SW 1271 (cell line): ENCODE measurements at places on chromosomes 11 and 22.
A peak's percentile ranks its signal among the peaks of the same experiment; 100 is the strongest.

GRCh38 chr11:125433454-125434121, 62.5 kb downstream of the FEZ1 start:
- no peak for DNase-seq

GRCh38 chr11:126619516-126619915, 264.0 kb downstream of the ST3GAL4 start:
- no peak for DNase-seq

DNA sequence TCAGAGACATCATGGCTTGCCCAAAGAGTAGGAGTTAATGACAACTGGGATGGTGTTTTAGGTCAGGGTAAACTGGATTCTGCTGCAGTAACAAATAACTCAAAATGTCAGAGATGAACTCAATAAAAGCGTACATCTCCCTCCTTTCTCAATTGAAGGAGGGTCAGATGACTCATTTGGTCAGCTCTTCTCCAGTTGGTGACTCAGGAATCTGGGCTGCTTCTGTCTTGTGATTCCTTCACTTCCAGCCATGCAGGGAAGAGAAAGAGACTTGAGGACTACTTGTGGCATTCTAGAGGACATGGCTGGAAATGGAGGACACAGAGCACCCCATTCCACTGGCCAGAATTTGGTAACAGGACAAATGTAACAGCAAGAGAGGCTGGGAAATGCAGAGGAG, 3.2 kb upstream of the SYT13 start:
- no peak for DNase-seq

- DNase-seq: peak; percentile 1
These were observed 31.2 kb downstream of the MTMR3 start for GRCh38 chr22:29914165-29914564.

DNA sequence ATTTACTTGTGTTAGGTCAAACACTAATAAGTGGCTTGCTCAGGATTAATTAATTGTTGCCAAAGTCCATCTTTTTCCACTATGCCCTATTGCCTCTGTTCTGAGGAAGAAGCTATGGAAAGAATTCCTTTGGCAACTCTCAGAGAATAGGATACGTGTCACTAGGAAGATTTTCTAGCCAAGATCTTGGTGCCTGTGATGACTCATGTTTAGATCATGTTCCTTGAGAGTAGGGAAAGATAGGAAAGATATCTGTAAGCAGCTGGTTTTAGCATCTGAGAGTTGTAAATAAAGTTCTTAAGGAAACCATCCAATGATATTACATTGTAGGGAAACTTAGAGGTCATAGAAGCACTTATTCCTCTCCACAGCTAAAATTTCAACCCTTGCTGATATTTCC, 15.7 kb downstream of the SLN start:
- DNase-seq: peak; percentile 96

GRCh38 chr11:97356144-97356543, 966.3 kb downstream of the JRKL start:
- no peak for DNase-seq

DNA sequence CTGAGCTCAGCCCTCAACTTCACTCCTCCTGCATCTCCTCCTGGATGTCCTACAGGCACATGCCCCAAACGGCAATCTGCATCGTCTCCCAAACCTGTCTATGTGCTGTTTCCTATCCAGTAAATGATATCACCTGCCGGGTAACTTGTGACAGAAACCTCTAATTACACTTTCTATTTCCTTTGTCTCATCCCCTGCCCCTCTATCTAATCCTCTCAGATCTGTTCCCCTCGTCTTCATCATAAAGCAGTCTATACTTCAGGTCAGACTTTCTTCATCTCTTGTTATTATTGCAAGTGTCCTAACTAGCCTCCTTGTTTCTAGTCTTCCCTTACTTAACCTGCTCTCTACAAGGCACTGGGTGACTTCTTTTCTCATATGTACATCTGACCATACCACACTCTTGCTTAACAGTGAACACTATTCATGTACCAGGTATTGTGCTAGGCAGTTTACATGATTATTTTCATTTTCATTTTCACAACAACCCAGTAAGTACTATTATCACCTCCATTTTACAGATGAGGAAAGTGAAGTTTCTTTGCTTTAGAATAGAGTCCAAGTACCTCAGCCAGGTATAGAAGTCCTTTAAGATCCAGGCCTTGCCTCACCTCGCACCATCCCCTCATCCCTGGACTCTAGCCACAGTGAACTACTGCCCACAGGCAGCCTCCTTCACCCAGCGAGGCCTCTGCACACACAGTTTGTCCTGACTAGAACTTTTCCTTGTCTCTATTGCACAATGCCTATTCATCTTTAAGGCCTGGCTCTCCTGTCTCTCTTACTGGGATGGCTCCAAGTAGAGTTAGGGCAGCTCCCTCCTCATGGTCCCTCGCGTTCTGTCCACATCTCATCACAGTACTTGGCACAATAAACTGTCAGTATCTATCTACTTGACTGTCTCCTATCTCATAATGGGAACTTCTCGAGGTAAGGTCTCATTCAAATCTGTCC, 22.1 kb upstream of the UCP3 start:
- no peak for DNase-seq

- no peak for DNase-seq
These were observed 5.1 kb downstream of the FAM118A start for GRCh38 chr22:45314786-45315185.

DNA sequence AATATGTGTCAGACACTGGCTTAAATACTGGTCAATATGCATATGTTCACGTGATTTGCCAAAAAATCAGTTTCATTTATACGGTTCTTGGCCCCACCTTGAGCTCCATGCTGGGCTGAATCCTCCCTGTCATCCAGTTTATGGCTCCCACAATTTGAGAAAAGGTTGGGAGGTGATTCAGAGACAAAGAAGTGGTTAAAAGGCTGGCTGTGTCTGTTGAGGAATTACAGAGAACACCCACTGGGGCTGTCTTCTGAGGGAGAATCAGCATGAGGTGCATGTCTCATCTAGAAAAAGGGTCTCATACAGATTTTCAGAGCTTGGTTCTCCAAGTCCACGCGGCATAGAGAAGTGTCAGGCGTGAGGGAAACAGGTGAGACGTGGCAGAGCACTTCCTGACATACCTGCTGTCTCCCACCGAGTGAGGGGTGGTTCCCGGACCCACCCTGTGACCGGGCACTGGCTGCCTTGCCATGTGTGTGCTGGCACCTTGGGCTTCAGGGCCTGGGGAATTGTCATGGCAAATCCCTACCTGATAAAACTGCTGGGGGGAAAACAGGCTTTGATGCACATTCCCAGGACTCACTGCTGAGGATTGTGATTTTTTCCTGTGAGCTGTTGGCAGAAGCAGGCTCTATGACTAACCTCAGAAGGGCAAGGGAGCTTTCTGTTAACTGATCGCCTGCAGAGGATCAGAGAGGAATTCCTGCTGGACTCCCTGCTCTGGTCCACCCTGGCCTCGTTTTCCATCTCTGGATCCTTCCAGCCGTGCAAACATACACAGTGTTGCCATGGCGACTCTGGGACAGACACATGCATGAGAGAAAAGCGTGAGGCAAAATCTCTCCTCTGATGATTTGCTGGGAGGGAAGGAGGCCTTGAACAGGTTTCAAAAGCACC, 223.6 kb downstream of the ADAMTS15 start:
- DNase-seq: peak; percentile 22

GRCh38 chr11:130023204-130023603, 20.6 kb upstream of the PRDM10 start:
- no peak for DNase-seq

DNA sequence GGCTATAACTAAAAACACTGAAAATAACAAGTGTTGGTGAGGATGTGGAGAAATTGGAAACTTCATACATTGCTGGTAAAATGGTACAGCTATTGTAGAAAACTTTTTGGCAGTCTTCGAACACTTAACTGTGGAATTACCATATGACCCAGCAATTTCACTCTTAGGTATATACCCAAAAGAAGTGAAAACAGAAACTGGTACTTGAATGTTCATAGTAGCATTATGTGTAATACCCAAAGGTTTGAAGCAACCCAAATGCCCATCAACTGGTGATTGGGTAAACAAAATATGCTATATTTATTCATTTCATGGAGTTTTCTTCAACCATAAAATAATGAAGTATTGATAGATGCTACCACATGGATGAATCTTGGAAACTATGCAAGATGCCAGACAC, 40.8 kb upstream of the FTH1 start:
- DNase-seq: no peak

- DNase-seq: no peak
These were observed 195.9 kb downstream of the BCR start for GRCh38 chr22:23376256-23376655.

DNA sequence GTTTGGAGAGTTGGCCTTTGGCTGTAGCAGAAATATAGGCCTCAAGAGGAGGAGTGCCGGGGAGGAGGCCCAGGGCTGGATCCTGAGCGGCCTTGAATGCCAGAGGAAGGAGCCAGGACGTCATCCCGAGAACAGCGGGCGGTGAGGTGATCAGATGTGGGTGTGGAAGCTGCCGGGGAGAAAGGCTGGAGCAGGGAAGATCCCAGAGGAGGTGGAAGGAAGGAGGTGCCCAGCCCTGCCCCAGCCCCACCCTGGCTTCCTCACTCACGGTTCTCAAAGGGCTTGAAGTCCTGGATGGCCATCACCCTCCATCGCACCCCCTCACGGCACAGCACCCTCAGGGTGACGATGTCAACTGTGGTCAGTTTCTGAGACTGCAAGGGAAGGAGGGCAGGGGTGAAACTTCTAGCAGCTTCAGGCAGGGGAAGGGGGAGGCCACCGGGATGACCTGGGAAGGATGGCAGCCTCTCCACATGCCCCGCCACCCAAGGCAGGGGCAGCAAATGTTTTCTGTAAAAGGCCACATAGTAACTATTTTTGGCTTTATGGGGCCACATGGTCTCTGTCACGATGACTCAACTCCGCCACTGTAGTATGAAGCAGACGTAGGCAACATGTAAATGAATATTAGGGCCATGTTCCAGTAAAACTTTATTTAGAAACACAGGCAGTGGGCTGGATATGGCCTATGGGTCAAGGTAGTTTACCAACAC, 10.7 kb downstream of the IL2RB start:
- no peak for DNase-seq

- no peak for DNase-seq
These were observed 63.0 kb upstream of the TTLL12 start for GRCh38 chr22:43249789-43250471.

- no peak for DNase-seq
These were observed 1455.1 kb downstream of the TBC1D22A start for GRCh38 chr22:48217596-48217995.

GRCh38 chr11:2525166-2525861, 80.5 kb downstream of the KCNQ1 start:
- DNase-seq: no peak

DNA sequence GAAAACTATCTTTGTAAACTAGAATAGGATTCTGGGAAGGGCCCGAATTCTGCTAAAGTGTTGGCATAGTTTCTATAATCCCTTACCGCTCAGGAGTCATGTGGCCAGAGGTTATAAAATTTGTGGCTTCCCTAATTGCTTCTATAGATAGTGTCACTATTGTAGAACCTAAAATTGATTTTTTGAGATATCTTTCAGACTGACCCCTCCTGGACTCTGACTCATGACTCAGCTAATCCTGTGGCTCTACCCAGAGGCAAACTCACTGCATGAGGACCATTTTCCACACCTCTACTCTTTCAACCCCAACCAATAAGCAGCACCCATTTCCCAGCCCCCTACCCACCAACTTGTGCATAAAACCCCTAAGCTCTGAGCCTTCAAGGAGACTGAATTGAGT, 61.8 kb upstream of the PRSS23 start:
- DNase-seq: no peak

GRCh38 chr22:48301421-48301820, 1526.3 kb downstream of the BRD1 start:
- DNase-seq: no peak

- DNase-seq: no peak
These were observed 32.7 kb downstream of the PRDM10 start for GRCh38 chr11:129969920-129970319.

GRCh38 chr11:133559833-133560471, 27.7 kb upstream of the OPCML start:
- no peak for DNase-seq

GRCh38 chr11:16977136-16977993, 36.8 kb downstream of the PLEKHA7 start:
- DNase-seq: no peak

DNA sequence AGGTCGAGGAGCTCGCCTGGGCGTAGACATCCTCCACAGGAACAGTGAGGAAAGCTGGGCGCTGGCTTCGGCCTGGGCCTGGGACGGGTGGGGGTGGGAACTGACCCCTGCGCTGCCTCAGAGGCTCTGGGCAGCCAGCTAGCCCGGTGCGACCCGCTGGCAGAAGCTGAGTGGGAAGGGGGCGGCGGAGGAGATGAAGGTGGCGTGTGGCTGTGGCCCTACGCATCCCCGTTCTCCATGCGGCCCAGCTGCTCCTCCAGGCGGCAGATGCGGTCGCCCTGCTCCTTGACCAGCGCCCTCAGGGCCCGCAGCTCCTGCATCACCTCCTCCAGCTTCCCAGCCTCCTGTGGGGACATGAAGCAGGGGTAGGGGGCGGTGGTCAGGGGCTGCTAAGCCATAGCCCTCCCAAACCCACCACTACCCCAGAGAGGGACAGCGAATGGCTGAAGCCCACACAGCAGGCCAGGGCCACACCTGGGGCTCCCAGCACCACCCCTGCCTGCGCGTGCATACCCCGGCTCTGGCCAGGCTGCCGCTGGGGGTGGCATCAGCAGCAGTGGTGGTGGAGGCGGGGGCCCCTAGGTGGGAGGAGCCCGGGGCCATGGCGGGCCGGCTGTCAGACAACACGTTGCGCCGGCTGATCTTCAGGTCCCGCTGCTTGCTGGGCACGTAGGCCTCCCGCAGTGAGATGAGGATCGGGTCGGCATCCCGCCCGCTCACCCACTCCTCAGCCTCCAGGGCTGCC, 848 bp upstream of the PTPRCAP start:
- DNase-seq: no peak

GRCh38 chr11:72607496-72607895, 66.7 kb downstream of the PDE2A start:
- DNase-seq: no peak

GRCh38 chr11:43907028-43907975, 26.7 kb downstream of the ALKBH3 start:
- DNase-seq: no peak

DNA sequence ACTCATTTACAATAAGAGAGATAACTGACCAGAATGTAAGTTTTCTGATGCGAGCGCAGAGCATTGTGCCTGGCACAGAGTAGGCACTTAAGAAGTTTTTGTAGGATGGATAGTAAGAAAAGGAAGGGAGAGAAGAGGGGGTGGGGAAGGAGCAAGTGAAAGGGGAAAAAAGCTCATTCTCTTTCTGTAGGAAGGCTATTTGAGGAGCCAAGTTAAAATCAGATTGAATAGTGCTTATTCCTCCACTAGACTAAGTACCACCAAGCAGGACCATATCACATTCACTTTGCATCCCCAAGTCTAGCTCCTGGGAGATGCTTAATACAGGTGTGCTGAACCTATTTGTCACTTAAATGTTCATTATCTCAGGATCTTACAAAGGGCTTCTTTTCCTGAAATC, 14.1 kb upstream of the CRKL start:
- DNase-seq: no peak

- no peak for DNase-seq
These were observed 73.0 kb upstream of the PGR start for GRCh38 chr11:101202614-101203013.

GRCh38 chr11:92227230-92227814, 2.7 kb downstream of the FAT3 start:
- no peak for DNase-seq

GRCh38 chr11:72793076-72793424, 797 bp downstream of the STARD10 start:
- DNase-seq: no peak
